Neural crest cell (in vitro differentiated cells): ENCODE measurements at places on chromosomes 3 and 15.
A peak's percentile ranks its signal among the peaks of the same experiment; 100 is the strongest.

DNA sequence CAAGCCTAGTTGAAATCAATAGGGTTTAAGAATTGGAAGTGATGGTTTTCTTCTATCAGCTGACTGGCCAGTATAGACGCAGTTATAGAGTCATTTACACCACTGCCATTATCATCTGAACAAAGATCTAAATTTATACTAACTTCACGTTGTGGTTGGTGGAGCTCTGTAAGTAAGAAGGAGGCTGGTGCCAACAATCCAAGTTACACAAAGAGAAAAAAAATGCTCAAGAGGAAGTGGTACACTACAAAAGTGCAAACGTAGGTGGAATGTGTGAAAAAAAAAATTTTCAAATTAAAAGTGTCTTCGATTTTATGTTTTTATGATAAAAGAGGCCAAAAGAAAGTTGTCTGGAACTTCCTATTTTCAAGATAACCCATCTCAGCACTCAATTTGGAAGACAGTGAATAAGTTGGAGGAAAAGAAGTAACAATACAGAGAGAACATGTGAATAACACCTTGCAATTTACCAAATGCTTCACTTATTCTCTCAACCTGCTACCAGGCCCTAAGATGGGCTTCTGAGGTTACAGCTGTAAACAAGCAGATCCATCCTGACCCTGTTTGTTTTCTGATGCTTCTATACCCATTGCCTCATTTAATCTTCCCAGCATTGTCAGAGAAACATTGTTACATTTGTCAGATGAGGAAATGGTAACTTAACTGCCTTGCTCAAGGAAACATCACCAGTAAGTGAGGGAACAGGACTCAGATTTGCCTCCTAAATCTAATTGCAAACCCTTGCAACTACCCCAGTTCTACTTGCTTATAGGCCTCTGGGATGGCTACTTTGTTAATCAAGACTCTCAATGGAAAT lies 12.0 kb upstream of the TASOR start:
- no peak for DNase-seq

DNA sequence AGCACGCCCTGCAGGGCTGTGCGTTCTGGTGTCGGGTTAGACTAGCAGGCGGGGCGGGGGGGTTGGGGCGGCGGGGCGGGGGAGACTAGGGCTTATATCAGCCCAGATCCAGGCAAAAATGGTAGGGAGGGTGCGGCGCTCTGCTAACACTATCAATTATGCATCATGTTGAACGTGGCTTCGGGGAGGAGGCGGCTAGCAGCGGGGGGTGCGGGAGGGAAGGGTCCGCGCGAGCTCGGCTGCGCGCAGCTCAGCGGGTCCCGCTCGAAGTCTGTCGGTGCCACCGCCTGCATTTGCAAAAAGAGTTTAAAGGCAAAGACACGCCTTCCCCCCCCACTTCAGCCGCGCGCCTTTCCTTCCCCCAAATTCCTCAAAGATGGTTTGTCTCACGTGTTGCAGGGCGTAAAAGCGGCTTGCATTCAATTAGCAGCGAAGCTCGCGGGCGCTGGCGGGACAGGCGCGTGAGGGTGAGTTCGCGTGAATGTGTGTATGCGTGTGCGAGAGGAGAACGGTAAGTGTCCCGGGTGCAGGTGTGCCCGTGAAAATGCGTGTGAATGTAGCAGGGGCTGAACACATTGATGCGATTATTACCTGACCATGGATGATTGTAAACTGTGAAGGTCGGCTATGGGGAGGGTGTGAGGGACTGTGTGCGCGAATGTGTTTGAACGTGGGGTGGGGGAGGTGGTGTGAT lies at the start of gene ISLR2:
Gene ISLR2, plus strand, starts transcription at position 432 of the 694 bp plus-strand sequence. CDS start 2,169 bp downstream, outside the sequence.
- no peak for DNase-seq

- no peak for DNase-seq
Measured at GRCh38 chr15:42206406-42206805, 1.7 kb downstream of the VPS39 start.

DNA sequence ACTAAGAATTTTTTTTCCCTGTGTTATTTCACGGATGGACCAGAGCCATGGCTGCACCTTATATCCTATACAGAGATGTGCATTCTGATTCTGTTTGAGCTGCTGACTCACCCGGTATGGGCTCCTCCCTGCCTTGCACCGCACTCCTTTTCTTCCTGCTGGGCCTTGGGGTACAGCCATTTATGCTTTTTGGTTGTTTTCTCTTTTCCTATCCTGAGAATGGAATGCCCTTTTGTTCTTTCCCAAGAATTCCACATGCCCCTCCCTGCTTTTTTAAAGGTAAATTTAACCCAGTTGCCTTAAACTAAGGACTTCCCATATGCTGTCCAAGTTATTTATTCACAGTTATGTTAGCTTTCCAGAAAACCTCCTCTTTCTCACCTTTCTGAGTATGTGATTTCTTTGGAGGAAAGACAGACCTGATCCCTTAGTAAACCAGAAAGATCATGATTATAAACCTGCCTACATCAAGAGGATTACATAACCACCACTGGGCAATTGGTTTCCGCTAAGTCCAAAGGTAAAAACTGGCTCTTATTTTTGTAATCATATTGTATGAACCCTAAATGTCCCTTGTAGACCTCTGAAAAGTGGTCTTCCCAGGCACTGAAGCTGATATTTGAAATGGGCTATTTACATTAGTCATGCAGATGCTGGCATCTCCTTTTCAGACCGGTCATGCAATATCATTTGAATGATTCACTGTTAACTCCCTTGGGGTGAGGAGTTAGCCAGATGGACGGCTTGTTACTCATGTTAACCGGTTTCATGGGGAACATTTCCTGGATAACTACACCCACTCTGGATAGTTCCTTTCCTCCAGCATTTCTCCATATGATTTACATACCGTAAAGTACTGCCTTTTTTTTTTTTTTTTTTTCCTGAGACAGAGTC lies 45.5 kb downstream of the TMOD3 start:
- DNase-seq, result no peak

DNA sequence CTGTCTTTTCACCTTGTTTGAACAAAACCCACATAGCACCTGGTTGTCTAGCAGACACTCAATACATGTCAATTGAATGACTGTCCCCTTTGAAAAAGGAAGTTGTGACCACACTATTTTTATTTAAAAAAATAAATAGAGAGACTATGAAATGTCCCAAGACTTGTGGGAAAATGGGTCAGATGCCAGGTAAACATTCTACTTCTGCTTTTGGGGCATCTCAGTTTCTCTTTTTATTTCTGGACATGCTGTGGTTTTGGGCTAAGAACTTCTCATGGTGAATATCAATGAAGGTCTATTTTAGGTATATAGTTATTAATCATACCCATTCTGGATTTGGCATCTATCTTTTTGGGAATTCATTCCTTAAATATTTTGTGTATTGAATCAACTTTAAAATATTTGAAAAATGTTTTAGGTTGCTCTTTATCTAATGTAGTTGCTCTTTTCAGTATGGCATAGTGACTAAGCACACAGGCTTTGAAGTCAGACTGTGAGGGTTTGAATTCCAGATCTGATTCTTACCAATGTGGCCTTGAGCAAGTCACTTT lies 4.4 kb downstream of the TMEM45A start:
- no peak for DNase-seq

GRCh38 chr15:44010089-44010488 lies 183.3 kb downstream of the WDR76 start:
- DNase-seq, result no peak

GRCh38 chr3:51514210-51514609 lies 14.4 kb upstream of the DCAF1 start:
- no peak for DNase-seq

DNA sequence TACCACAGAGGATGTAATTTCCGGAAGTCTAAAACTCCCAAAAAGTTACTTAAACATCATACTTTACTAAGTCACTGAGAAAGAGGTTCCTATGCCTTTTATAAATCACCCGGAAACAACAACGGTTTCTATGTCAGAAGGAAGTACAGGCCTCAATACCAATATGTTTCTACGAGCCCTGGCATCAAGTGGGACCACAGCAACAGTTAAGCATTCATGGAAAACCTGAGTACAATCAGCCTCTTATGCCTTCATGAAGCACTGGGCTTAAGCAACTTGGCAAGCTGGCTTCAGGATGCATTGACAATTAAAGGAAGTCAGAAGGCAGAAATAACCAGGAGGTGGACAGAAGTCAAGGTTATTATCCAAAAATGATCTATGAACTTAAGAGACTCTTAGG lies 19.1 kb upstream of the B3GNT5 start:
- DNase-seq, result no peak

DNA sequence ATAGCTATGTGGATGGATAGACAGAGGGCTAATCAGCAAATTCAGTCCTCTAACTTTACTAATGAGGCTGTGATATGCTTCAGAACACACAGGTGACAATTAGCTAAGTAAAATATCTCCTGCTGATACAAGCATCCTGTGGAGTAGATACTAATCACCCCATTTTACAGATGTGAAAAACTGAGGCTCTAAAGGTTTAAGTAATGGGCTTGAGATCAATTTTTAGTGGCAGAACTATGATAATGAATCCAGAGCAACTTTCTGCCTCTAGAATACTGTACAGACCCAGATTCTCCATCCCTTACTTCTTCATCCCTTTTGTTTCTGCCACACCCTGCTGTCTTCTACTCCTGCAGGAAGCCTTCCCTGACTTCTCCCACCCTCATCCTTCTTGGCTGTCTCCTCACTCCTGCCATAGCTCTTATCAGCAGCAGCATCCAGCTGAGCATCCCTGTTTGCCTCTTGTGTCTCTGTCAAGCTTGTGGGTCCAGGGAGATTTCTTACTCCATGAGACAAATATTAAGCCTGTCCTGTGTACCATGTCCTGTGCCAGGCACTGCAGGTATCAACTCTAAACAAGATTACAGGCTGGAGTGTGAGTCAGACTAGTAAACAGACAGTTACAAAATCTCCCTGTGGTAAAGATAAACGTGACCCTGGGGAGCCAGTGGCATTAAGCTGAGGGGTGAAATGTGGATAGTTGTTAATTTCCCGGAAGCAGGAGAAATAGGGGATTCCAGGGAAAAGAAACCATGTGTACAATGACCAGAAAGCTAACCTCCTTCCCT lies 39.2 kb downstream of the SLC6A11 start:
- no peak for DNase-seq

DNA sequence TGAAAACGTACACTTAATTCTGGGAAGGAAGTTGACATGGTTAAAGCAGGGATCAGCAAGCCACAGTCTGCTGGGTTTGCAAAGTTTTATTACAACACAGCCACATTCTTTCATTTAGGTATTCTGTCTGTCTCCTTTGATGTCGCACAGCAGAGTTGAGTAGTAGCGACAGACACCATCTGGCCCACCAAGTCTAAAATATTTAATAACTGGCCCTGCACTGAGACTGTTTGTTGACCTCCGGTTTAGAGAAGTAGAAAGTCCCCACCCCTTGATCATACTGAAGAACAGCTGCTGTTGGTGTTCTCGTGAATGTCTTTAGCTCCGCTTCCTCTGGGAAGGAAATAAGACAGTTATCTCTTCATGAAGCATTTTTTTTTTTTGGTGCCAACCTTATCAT lies 66.2 kb downstream of the MCTP2 start:
- DNase-seq, result no peak

DNA sequence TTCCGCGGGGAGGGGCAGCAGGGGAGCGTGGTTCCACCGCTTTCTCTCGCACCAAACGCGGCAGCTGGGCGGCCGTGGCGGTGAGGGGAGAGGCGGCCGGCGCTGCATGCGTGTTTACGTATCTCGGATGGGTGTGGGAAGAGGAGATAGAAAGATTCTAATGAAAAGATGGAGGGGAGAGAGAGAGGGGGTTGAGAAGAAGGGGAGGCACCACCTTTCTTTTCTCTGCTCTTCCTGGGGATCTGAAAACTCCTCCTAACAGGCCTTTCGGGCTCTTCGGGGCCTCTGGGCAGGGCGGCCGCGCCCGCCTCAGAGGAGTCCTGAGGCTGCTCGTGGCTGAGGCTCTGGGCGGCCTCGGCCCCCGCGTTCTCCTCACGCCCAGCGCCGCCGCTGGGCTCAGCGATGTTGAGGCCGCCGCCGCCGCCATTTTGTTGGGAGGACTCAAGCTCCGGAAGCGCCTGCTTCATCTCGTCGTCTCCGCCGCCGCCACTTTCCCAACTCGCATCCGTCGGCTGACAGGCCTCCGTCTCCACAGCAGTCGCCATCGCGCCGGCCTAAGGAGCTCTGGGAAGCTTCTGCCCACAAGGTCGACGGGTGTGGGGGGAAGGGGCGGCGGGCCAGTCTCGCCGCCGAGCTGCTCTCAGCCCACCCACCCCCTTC lies 473 bp downstream of the TASOR start:
- peak; percentile 63 for DNase-seq

DNA sequence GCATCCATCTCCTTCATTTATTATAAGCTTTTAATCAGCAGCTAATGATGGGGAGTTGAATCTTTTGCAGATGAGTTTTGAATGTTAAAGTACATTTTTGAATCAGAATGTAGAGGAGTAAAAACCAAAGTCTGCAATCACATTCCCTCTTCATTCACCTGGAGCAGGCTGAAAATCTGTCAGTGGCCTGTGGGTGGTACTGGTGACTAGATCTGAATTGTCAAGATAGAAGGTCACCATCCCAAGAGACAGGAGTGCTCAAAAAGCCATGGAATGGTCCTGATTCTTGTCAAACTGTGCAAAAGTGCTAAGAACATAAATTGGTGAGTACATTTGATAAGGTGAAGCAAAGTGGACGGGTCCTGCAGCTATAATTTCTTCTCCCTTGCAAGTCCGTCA lies 881.3 kb upstream of the NR2F2 start:
- no peak for DNase-seq

GRCh38 chr3:62793946-62794345 lies 81.3 kb downstream of the CADPS start:
- DNase-seq, result no peak

- no peak for DNase-seq
Measured at GRCh38 chr3:46012246-46012645, 15.0 kb downstream of the XCR1 start.

DNA sequence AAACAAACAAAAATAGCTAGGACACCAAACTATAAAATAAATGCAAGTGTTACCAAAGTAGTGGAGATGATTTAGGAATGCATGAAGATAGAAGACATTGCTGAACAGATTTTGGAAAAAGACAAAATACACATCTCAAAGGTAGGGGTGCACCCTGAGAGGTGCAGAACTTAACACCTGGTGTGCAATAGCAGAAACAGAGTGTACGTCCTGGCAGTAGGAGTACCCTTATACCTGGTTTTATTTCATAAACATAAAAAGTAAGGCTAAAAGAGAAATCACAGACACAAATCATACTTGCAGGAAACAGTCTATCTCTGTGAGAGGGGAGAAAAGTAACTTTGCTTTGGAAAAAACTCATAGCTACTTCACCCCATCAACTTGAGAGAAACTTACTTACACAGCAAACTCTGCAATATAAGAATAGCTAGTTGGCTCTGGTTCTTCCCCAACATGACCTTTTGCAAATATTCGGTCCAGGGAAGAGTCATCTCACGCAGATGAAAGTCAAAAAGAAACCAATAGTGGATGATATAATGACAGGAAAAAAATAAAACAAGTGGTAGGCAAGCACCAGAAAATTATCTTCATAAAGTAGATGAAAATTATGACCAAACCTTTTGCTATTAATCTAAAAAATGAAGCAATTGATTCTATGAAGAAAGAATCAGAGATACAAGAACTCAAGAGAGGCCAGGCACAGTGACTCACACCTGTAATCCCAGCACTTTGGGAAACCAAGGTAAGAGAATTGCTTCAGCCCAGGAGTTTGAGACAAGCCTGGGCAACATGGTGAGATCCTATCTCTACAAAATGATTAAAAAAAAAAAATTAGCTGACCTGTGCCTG lies 108.9 kb upstream of the BNIP2 start:
- no peak for DNase-seq

- DNase-seq, result no peak
Measured at GRCh38 chr3:112376992-112377391, 44.0 kb downstream of the CD200 start.

GRCh38 chr15:45522328-45523165 lies at the start of gene SLC30A4:
SLC30A4 (minus strand) TSS chr15:45522755; CDS start chr15:45522354, 401 bp downstream.
- peak; percentile 39 for DNase-seq
